Kidney tubule cell (primary cell): ENCODE measurements at places on chromosomes 2 and 18.
A peak's percentile ranks its signal among the peaks of the same experiment; 100 is the strongest.

DNA sequence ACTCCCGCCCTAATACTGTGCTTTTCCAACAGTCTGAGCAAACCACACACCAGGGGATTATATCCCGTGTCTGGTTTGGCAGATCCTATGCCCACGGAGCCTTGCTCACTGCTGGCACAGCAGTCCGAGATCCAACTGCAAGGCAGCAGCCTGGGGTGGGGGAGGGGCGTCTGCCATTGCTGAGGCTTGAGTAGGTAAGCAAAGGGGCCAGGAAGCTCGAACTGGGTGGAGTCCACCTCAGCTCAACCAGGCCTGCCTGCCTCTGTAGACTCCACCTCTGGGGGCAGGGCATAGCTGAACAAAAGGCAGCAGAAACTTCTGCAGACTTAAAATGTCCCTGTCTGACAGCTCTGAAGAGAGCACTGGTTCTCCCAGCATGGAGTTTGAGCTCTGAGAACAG is 44.2 kb downstream of the LNPK start:
- DNase-seq: no peak

GRCh38 chr2:46498681-46499080 is 19.3 kb downstream of the TMEM247 start:
- no peak for DNase-seq

DNA sequence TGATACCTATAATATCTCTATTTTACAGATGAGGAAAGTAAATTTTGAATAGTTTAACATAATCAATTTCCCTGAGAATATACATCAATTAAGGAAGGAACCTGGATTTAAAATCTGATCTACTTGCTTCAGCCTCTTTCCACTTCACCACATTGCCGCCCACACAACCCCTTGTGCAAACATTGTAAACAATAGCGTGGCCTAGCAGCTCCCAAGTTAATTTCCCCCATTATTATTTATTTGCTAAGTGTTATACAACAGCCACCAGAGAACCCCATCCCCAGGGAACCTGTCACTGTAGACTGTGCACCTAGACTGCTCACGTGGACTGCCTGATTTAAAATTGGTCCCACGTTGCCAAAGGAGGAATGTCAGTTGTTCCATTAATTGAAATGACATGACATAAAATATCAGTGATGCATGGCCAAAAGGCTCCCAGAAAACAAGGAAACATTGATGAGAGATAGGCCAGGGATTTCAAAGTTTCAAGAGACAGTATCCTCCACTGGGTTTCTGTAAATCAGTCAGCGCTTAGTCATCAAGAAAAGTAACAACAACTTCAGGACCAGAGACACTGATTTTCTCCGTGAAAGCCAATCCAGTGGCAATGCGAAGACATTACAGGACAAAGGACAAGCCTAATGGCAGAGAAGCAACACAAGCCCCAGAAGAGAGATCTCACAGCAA is 41.3 kb downstream of the SCG2 start:
- DNase-seq: peak; percentile 93

DNA sequence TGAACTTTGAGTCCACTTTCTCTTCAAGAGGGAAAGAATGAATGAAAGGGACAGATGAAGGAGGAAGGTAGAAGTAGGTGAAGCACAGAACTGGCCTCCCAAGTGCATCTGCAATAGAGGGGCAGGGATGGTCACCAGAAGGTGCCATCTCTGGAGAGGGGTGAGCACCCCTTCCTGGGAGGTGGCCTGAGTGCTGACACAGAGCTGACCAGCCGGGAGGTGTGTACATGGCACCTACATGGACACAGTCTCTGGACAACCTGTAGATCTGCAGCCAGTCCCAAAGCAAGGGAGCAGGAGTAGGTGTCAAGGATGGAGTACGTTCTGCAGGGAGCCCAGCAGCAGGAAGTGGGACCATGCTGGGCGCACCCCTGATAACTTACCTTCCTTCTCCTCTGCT is 83.2 kb downstream of the TFCP2L1 start:
- no peak for DNase-seq

DNA sequence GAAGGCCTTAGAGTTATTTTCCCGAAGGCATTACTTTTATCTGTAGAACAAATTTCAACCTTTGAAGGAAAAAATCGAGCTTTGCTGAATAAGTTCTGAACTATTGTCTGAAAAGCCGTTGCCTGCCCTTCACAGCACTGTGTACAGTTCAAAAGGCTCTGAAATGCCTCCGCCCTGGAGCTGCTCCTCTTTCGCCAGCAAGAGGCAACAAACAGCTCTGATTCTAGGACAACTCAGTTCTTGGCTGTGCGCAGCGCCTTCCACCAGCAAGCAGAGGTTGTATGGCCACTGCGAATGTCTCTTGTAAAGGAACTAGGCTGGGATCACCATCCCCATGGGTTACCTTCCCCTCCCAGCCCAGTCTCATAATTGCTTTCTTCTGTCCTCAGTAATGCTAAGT is 308.5 kb downstream of the GBX2 start:
- no peak for DNase-seq
